ENCODE measurements at places on chromosomes 4 and X.

DNA sequence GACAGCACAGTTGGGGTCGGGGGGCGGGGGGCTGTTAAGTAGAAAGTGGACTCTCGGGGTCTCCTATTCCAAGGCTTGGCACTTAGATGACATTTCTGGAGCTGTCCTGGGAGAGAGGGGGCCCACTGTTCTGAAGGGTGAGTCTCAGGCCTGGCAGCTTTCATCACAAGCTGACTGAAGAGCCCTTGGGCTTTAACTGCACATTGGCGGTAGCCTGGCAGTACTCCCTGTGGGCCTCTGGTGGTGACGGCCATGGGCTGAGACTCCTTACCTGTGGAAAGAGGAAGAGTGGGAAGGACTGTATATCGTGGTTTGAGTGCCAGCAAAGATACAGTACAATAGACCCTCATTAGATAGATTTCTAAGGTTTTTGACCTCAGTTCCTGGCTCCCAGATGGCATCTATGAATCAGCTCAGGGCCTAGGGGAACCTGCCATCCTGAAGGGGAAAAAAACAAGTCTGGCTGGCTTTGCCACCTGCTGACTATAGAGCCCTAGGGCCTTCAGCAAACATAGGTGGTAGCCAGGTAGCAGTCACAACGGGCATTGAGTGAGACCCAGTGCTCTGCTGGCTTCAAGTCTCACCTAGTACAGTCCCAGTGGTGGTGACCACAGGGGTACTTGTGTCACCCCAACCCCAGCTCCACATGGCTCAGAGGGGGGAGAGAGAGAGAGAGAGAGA lies 87.9 kb downstream of the ANKRD17 start:
- no peak for DNase-seq

GRCh38 chrX:54865208-54865607 lies 55.4 kb upstream of the TRO start:
- DNase-seq: no peak

DNA sequence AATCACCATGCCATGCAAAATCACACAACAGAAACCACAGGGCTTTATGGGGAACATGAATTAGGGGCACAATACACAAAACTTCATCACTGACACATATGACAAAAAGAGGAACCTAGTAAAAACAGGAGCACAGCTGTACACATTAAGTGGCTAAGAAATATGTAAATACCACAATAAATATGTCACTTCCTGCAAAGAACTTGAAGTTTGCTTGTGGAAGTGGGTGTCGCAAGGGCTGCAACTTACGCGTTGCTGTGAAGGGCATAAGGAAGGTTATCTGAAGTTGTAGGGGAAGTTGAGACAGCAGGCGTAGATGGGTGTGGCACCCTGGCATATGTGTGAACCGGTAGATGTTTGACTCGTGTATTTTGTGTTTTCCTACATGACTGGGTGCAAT lies 42.4 kb downstream of the CLCN4 start:
- no peak for DNase-seq

DNA sequence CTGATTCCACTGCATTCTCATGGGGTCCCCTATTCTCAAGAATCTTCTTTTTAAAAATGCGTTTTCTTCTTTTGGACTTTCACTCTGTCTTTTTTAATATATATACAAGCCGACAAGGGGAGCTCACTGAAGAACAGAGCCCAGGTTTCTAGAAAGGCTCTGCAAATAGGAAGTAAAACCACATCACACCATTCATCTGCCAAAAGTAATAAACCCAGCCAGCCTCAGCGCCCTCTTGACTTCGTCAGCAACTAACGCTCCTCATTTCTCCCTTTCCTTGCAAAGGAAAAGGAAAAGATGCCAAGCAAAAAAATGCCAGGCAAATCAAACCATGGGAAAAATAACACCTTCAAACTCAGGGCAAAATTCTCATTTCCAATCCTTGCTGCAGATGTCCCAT lies 136.4 kb downstream of the HHIP start:
- peak; percentile 37 for DNase-seq

- DNase-seq: no peak
Observed at GRCh38 chr4:146222313-146222712, 8.0 kb downstream of the REELD1 start.

DNA sequence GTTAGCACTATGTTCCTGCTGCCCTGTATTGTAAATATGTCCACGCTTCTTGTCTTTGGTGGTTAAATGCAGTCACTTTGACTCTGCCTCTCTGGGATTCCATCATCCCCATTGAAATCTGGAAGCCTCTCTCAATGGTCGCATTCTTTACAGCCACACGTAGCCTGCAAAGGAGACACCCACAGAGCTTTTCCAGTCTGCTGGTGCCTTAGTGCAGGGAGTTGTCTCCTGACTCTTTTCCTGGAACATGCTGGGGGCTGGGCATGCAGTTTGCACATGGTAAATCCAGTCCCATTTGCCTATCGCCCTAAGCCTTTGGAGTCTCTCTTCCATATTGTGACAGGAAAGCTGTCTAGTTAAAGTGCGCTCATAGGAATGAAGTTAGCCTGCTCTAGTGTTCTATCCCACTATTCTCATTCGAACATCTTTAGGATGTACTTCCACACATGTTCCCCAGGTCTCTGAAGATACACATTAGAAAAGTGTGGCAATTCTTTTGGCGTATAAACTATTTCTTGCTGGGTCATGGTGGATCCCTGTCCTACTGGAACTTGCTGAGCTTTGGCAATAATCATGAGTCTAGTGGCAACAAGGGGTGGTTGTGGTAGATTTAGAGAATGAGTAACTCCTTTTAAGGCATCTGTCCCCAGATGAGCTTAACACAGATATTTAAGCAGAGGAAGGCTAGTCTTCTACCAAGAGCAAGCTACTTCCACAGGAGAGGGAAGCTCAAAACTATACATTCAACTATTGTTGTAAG lies 33.7 kb downstream of the COQ2 start:
- DNase-seq: no peak
